Stimulated activated CD4-positive, alpha-beta T cell treated with anti-CD3 and anti-CD28 coated beads, Interleukin-1b, Interleukin-23, amount 100 ng/mL, for 1 hour (primary cell): ENCODE measurements at places on chromosomes 12 and 14.
A peak's percentile ranks its signal among the peaks of the same experiment; 100 is the strongest.

GRCh38 chr12:2034633-2035430 is 18.0 kb upstream of the CACNA1C start:
- peak; percentile 61 for DNase-seq

GRCh38 chr12:130713581-130713991 is 2.5 kb downstream of the RIMBP2 start:
- DNase-seq, result no peak

- no peak for DNase-seq
Observed at GRCh38 chr12:93336291-93336741, 41.4 kb upstream of the NUDT4 start.

GRCh38 chr12:69984241-69984640 is 159.2 kb downstream of the MYRFL start:
- DNase-seq, result no peak

- no peak for DNase-seq
Observed at GRCh38 chr14:83908419-83908818, 1621.5 kb upstream of the FLRT2 start.

- no peak for DNase-seq
Observed at GRCh38 chr12:67919406-67919805, 69.8 kb upstream of the IFNG-AS1 start.
